ENCODE measurements at places on chromosomes 11 and 22.

- peak; percentile 43 for DNase-seq
Observed at GRCh38 chr22:23110190-23110921, 31.4 kb downstream of the RSPH14 start.

GRCh38 chr11:796565-797295 lies 1.4 kb downstream of the SLC25A22 start:
- DNase-seq: no peak

- no peak for DNase-seq
Observed at GRCh38 chr11:82776377-82776776, 42.7 kb upstream of the FAM181B start.

DNA sequence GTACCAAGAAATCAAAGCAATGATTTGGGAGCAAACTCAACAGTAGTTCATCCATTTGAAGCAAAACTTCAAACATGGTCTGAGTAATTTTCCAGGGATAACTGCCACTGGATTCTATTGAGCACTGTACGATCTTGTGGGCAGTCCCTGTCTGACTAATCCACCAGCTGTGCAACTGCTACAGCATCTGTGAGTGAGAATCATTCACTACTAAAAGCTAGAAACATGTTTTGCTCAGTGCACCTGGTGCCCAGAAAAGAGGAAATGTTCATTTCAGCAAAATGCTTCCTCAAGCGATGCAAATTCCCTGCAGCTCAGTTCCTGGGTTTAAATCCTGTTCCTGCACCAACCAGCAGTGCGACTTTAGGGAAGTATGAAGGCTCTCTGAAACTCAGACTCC lies 1077.9 kb downstream of the DLG2 start:
- DNase-seq: no peak

DNA sequence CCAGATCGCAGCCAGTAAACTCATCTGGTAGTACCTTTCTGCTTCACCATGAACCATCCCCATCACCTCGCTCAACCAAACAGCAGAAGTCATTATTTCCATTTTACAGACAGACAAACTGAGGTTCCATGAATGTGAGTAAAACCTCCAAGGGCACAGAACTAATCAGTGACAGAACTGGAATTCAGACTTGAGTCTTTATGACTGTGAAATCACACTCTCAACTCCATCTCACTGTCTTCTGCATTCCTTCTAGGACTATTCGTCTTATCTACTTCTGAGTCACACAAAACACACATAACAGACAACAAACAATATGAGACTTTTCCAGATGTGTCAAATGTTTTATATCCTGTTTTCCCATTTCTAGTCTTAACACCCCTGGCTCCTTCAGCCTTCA lies 9.3 kb upstream of the NUP50 start:
- DNase-seq: no peak

DNA sequence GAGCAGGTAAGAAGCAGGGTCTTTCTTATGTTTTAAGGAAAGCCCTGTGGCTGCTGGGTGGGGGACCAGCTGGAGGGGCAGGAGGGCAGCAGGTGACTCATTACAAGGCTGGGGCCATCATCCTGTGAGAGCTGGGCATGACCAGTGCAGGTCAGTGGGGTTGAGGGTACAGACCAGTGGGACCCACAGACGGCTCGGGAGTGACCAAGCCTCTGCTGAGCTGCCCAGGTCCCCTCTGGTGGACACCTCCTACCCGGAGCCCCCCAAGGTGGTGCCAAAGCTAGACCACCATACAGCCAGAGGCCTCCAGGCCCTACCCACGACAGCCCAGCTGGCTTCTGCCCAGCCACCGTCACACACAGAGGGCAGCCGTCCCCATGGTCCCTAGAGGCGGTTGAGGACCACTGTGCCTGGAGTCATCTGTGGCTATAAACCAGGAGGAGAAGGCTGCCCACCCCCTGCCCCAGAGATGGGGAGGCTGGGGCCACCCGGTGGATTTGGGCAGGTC lies 670 bp downstream of the MYEOV start:
- DNase-seq: no peak

DNA sequence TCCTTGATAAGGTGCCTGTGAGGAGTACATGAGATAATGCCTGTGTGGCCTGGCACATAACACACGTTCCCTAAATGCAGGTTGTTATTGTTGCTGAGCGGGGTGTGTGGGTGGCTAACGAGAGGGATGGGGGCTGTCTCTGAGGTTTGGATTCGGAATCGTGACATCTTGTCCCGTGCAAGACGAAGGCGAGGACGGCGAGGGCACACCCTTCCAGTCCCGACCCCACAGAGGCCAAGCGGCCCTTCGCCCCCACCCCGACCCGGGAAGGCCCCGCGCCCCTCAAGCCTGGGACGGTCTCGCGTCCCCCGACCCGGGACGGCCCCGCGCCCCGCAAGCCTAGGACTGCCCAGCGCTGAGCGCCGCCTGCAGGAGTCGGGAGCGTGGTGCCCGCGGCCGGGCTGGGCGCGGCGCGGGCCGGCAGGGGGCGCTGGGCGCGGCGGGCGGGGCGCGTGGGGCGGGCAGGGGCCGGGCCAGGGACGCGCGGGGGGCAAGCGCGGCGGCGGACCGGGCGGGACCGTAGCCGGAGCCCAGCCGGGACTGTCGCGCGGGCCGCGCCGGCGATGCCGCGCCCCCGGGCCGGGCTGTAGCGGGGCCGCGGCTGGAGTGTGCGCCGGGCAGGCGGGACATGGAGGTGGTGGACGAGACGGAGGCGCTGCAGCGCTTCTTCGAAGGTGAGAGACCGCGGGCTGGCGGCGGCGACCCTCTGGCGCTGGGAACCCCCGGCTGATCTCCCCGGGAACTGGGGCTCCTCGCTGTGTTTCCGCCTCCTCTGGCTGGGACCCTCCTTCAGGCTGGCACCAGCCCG lies at the start of gene MYRF:
TSS of gene MYRF (plus strand) at position 520 of the 808 bp plus-strand sequence. CDS start at position 629, 109 bp downstream.
- peak; percentile 19 for DNase-seq

GRCh38 chr11:12705874-12706273 lies 31.7 kb downstream of the TEAD1 start:
- no peak for DNase-seq

GRCh38 chr11:81700076-81700475 lies 1033.6 kb downstream of the FAM181B start:
- no peak for DNase-seq

DNA sequence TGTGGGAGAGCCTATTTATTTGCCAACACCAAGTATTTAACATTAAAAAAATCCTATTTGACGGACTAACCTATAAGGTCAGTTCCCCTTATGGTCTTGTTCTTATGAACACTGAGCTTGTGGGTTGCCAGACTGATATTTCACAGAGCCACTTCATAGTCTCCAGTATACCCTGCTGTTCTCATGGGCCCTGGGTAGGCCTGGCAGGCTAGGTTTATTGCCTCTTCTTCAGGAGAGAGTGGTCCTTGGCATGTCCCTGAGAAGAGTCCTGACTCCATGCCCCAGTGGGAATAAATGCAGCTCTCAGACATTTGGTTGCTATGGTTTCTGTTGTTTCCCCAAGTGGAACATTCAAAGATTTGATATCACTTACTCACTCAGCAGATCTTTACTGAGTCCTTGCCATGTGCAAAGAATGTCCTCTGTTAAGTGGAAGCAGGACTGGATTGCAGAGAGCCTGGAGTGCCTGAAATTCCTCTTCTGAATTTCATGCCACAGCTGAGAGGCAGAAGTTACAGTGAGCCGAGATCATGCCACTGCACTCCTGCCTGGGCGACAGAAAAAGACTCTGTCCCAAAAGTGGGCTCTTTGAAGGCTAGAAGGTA lies 15.7 kb downstream of the SLC5A1 start:
- DNase-seq: no peak

DNA sequence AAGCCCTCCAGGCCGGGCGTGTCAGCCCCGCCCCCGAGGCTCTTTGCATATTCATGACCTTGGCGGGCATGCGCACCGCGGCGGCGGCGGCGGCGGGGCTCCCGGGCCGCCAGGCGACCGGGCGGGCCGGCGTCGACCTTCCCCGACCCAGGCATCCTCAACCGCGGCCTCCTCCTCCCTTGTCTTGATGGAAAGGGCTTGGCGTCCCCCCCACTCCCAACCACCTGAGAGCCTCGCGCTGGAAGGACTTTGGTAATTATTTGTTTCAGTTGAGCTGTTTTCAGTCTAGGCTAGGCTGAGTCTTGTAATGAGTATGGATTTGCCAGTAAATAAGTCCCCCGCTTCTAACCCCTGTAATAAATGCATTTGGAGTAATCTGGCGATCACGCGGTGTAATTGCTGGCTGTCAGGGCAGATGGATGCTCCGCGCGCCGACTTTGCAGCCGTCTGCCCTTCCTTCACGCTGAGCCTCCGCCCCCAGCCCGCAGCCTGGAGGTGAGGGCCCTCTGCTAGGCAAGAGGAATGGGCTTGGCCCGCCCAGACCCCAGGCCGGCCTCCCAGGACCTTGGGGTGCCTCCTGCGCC lies 25.2 kb downstream of the FLRT1 start:
- peak; percentile 65 for DNase-seq

DNA sequence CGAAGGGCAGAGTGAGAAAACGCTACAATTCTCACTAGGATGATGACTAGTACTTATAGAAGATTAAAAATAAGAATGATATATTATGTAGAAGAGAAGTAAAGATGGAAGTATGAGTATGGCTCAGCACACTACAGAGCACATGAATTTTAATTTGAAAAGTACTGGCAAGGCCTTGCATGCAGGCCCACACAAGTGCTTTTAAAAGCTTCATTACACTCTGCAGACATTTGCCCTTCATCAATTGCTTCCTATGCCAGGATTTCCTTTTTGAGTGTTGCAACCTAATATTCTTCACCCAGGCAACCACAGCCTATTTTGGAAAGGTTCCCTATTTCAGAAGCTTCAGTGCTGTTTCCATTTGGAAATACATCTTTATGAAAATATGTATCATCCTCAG lies 81.1 kb downstream of the LARGE2 start:
- DNase-seq: no peak

- DNase-seq: peak; percentile 32
Observed at GRCh38 chr22:44567846-44568493, 69.9 kb upstream of the RTL6 start.

DNA sequence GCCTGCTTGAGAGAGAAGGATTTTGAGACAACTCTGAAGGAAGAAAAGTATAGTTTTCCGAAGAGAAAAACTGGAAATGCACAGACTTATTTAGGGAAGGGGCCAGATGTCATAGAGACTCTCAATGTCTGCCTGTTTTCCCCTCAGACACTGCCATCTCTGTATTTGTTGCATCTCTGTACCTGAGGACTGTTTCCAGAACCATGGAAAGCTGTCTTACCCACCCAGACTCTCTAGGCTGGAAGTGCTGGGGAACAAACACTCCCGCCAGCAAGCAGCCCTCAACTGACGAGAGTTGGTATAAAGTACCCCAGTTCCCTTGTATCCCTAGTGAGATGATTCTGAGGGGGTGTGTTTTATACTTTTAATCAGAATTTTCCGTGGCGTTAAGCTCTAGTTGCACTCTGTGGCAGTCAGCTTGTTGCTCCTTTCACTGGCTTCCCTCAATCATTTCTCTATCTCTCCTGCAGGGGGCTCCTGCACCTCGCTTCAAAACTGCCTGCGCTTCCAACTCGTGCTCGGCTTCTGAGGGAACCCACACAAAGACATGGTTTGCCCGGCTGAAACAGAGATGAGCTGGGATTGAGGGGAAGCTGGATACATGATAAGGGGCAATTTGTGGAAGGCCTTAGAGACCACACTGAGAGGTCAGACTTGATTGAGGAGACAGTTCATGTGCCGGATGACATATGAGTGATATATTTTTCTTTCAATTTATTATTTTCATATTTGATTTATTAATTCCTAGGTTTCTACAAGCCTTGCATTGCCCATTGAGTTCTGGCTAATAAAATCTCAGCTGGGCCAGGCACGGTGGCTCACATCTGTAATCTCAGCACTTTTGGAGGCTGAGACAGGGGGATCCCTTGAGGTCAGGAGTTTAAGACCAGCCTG lies 36.9 kb upstream of the CLPB start:
- peak; percentile 44 for DNase-seq

DNA sequence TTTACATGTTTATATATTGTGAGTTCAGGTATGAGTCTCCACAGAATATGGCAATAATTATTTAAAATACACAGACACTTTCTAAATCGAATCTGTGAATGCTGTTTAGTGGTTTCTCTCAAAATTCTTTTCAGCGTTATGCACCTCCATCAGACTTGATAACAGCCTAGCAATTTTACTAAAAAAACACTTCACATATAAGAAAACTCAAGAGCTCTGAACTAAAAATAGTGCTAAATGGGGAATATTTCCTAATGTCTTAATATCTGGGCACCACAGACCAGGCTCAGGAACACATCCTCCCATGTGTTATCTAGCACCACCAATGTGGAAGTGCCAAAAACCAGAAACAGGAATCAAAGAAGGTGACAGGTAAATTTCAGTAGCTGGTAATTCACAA lies 47.9 kb downstream of the ARHGAP32 start:
- no peak for DNase-seq

DNA sequence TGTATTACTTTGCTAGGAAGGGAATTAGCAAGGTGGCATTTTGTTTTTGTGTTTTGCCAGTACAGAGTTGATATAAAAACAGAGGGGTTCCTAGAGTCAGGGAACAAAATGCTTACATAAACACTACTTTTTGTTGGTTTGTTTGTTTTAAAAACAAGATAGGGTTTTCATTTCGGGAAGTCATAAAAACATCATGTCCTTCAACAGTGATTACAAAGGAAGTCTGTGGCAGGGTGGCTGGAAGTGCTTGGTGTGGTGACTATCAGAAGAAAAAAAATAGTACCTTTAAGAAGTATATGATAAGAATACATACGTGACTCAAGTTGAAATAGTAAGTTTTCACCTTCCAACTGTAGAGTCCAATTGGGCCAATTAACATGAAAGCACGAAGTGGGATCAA lies 1.2 kb upstream of the IL18 start:
- DNase-seq: no peak

DNA sequence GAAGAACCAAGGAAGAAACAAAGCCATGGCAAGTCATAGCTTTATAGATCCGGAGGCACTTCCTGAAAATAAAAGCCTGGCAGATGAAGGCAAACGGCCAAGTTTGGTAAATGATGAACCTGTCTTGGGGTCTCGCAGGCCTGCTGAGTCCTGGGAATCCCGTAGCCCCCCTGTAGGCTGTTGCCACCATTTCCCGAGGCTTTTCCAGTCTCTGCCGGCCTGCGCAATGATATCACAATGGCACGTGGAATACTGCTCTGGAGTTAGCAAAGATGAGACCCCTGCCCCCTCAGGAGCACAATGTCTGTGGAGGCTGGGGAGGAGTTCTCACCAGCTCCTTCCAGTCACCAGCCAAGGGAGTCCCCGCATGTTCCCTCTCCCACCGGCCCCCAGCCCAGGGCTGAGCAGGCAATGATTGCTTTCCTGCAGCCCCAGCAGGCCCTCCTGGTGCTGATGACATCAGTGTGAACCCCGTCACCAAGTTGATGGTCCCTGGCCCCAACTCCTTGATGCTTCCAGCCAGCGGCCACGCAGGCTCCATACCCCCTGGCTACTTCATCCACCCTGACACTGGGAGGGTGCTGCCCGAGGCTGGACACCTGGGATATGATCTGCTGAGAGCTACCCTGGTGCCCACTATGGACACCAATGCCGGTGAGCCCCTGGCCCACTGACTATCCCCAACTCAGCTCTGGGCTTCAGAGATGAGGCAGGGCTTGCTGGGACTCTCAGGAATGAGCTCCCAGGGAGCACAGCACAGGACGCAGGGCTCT lies 55.9 kb downstream of the BTG4 start:
- no peak for DNase-seq

Measured in NCI-H774 (cell line).